ENCODE measurements at places on chromosomes 12 and 14.

GRCh38 chr12:62676521-62677307 lies 210.1 kb downstream of the MON2 start:
- H3K27ac ChIP-seq: no peak overlapping the region
- no peak for DNase-seq
- peaks cover 2% of the 10 kb centered on the region for H3K27me3 ChIP-seq

DNA sequence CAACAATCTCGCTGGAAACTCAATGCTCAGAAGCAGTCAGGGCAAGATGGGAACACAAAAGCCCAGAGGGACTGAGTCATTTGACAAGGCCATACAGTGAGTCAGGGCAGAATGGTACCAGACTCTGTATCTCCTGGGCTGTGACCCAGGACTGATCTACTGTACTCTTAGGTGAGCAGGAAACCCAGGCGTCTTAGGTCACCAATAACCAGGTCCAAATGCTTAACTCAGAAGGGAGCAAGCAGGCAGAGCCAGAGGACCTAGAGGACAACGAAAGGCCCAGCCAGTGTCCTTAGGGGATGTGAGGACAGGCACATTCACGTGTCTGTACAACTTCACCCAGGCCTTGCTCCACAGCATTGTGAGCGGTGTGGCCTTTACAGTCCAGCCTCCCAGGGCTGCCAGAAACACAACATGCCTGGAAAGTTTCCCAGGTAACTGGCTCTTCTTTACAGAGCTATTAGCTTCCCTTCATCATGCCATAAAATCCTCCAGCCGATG lies 69.9 kb downstream of the ARL6IP4 start:
- no peaks in the 10 kb centered on the region for H3K27me3 ChIP-seq
- DNase-seq: no peak
- peaks cover 31% of the 10 kb centered on the region for H3K4me1 ChIP-seq
- no peaks in the 10 kb centered on the region for H3K36me3 ChIP-seq

GRCh38 chr12:131266591-131267467 lies 313.1 kb downstream of the ADGRD1 start:
- no peak overlapping the region for H3K27ac ChIP-seq
- no peaks in the 10 kb centered on the region for H3K36me3 ChIP-seq
- H3K4me1 ChIP-seq: no peaks in the 10 kb centered on the region
- no peak overlapping the region for H3K4me3 ChIP-seq

DNA sequence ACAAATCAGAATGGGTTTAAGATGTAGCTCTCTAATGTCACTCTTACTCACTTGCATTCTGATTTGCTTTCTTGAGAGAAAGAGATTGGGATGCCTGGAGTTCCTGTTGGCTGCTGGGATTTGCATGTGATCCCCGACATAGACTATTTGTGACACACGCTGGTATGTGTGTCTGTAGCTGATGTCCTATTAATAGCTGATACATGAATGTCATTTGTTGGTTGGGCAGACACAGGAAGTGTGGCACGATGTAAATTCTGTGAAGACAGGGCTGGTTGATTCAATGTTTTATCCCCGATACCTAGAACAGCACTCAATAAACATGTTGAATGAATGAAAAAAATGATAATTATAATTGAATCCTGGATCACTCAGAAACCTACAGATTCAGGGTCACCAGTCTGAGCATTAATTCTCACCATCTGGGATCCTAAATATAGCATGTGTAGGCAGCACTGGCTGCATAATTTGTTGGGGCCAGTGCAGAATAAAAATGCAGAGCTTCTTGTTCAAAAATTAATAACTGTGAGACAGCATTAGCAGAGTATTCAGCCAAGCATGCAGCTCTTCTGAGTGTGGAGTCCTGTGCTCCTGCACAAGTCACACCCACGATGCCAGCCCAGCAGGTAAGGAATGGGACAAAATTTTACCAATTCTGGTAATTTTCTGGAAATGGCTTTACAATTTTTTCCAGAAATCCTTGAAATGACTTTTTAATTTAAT lies 35.5 kb upstream of the SOCS2 start:
- H3K27me3 ChIP-seq: no peaks in the 10 kb centered on the region
- no peak overlapping the region for H3K4me3 ChIP-seq
- no peak overlapping the region for H3K27ac ChIP-seq
- peaks cover 14% of the 10 kb centered on the region for H3K4me1 ChIP-seq

- no peak overlapping the region for H3K27ac ChIP-seq
- no peaks in the 10 kb centered on the region for H3K4me1 ChIP-seq
- no peak overlapping the region for H3K4me3 ChIP-seq
- H3K36me3 ChIP-seq: no peaks in the 10 kb centered on the region
- no peak for DNase-seq
These were observed 955.1 kb upstream of the TMEM132C start for GRCh38 chr12:127311720-127312364.

DNA sequence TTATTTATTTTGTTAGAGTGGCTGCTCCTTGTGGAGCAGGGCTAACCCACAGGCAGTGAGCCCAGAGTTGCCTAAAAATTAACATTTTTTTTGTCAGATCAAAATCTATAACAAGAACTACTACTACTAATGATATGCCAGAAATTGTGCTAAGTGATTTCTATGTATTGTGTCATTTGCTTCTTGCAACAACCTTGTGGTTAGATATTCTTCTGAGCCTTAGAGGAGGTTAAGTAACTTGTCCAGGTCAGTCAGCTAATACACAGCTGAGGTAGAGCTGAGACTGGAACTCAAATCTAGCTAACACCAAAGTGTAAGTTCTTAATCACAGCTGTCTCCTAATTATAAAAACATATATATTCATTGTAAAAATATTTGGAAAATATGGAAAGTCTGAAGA lies 29.8 kb downstream of the CFL2 start:
- no peaks in the 10 kb centered on the region for H3K27me3 ChIP-seq
- no peaks in the 10 kb centered on the region for H3K36me3 ChIP-seq
- no peak overlapping the region for H3K4me3 ChIP-seq
- peaks cover 9% of the 10 kb centered on the region for H3K4me1 ChIP-seq
- no peak for DNase-seq
- H3K27ac ChIP-seq: no peak overlapping the region

GRCh38 chr14:98564541-98564940 lies 707.5 kb downstream of the BCL11B start:
- H3K4me3 ChIP-seq: no peak overlapping the region
- DNase-seq: no peak
- no peaks in the 10 kb centered on the region for H3K36me3 ChIP-seq
- H3K4me1 ChIP-seq: peaks cover 4% of the 10 kb centered on the region

Data from naive thymus-derived CD8-positive, alpha-beta T cell (primary cell).